Stimulated activated CD8-positive, alpha-beta memory T cell treated with anti-CD3 and anti-CD28 coated beads, Interleukin-12 subunit alpha, Interleukin-12 subunit beta, amount 100 ng/mL, for 1 hour (primary cell): ENCODE measurements at places on chromosomes 16 and 17.
A peak's percentile ranks its signal among the peaks of the same experiment; 100 is the strongest.

- no peak for DNase-seq
Measured at GRCh38 chr16:59164461-59164860, 430.3 kb upstream of the GOT2 start.

DNA sequence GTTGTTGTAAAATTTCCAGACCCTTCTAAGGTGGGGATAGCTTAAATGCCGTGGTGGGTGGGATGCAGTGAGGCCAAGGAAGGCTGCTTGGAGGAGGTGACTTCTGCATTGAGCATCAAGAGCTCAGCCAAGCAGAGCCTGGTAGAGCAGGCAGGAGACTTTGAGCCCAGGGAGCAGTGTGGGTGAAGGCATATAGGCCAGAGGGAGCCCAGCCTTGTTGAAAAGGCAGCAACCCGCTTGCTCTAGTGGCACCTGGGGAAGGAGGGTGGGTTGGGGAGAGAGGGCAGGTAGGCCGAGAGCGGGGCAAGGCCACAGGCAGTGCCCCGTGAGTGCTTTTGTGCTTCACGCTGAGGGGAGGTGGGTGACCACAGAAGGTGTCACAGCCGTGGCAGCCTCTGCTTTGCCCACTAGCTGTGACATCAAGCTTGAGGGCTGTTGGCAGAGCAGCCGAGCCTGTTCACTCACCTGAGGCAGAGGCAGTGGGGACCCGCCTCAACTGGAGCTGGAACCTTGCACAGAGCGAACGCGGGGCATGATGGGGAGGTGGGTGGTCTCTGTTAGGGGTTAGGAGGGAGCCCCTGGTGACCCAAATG lies 56.1 kb downstream of the IRF8 start:
- no peak for DNase-seq

GRCh38 chr16:78906135-78906534 lies 694.4 kb downstream of the MAF start:
- DNase-seq: no peak

- no peak for DNase-seq
Measured at GRCh38 chr17:13572581-13572980, 29.1 kb downstream of the HS3ST3A1 start.

- no peak for DNase-seq
Measured at GRCh38 chr17:82587234-82588086, 60.8 kb downstream of the WDR45B start.

GRCh38 chr16:57013902-57014301 lies 24.5 kb downstream of the NLRC5 start:
- DNase-seq: no peak

GRCh38 chr16:66152823-66153393 lies 213.6 kb upstream of the CDH5 start:
- DNase-seq: no peak

DNA sequence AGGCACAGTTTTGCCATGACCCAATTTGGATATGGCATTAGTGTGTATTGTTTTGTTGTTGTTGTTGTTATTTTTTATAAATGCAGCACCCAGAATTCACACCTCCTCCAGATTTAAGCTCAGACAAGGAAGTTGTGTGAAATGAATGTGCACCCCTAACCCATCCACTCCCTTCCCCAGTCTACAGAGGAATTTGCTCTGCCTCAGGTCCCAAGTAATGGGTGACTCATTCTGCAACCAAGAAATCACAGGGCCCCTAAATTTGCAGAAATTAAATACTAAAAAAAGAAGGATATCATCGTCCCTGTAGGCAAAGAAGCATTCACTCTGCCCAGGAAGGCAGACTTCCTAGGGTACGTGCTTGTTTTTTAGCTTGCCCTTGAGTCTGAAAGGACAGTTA lies 62.3 kb downstream of the CLEC16A start:
- no peak for DNase-seq

DNA sequence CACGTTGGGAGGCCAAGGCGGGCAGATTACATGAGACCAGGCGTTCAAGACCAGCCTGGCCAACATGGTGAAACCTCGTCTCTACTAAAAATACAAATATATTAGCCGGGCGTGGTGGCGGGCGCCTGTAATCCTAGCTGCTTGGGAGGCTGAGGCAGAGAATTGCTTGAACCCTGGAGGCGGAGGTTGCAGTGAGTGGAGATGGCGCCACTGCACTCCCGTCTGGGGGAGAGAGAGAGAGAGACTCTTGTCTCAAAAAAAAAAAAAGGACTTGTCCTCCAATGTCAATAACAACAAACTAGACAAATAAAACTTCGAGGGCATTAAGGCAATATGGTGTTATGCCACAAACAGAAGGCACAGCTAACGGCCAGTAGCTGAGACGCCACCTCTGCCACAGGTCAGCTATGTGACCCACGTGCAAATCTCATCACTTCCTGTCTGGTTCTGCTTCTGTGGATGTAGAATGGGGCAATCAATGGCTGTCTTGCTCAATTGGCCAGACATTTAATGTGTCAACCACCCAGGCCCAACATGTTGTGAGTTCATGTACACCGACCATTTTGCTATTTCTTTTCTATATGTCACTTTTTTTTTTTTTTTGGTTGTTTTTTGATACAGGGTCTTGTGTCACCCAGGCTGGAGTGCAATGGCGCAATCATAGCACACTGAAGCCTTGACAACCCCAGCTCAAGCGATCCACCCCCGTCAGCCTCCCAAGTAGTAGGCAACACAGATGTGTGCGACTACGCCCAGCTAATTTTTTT lies 834 bp upstream of the TXNDC11 start:
- DNase-seq: no peak

DNA sequence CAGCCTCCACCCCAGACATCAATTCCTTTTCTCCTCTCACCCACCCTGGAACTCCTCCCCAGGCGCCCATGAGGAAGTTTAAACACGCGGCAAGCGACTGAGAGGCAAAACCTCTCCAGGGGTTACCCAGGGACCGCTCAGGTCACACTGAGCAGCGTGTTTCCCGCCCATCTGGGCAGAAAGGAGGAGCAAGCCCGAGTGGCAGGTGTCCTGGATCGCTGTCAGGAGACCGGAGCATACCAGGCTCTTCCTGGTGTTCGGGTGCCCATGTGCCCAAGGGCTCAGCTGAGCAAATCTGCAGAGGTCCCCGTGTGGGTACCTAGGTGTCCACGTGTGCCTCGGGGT lies 491 bp downstream of the SLC25A19 start:
- DNase-seq: no peak

DNA sequence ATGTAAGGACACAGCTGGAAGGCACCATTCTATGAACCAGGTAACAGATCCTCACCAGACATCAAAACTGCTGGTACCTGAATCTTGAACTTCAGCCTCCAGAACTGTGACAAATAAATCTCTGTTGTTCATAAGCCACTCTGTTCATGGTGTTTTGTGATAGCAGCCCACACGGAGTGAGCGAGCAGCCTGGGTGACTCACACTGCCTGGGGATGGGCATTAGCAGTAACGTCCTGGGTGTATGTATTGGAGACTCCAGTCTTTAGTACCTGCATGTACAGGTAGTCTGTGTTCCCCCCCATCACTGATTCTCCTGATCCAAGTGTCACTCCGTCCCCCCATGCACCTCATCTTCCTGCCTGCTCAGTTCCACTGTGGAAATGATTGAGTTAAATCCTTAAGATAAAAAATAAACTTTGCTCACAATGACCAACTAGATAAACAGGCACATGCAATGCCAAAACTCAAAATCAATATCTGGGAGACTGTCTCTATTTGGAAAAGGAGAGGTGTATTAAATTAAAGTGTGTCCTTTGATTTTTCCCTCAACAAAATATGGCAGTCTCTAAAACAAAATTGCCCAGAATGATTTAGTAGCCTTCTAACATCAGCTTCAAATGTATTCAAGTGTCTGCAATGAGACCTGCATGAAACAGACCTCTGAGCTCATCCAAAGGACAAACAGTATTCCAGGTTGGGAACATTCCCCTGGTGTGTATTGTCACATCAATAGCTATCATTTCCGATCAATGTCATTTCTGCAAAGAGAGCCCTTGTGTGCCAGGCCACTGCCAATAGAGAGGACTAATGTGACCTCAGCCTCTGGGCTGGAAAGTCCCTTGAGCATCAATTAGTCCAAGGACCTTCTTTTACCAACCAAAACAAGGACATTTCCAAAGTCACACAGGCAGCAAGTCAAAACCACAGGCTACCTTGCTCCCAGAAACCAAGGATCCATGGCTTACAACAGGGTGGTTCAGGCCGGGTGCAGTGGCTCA lies 12.2 kb upstream of the VAT1L start:
- no peak for DNase-seq

- no peak for DNase-seq
Measured at GRCh38 chr16:26012376-26012775, 320.6 kb downstream of the HS3ST4 start.

DNA sequence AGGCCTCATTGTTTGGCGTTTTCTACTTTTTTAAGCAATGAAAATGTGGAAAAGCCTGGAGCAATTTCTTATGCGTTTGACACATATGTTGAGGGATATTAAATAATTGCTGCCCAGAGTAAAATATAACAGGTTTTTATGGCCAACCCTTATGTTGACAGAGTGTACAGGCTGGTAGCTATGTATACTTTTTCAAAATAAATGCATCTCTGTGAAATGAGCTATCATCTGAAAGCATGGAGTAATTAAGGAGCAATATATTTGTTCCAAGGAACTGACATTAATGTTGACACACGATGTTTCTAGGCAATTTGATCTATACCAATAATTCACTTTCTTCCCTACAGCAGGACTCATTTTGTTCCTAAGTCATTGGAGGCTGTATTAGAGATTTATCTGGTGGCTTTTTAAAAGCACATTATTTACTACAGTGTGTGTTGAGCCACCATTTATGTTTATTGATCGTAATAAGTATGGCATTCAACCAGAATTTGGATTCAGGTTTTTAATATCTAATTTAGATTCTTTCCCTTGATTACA lies 11.9 kb upstream of the KRT20 start:
- DNase-seq: no peak

GRCh38 chr17:49676276-49676868 lies 1.5 kb downstream of the SPOP start:
- peak; percentile 8 for DNase-seq

DNA sequence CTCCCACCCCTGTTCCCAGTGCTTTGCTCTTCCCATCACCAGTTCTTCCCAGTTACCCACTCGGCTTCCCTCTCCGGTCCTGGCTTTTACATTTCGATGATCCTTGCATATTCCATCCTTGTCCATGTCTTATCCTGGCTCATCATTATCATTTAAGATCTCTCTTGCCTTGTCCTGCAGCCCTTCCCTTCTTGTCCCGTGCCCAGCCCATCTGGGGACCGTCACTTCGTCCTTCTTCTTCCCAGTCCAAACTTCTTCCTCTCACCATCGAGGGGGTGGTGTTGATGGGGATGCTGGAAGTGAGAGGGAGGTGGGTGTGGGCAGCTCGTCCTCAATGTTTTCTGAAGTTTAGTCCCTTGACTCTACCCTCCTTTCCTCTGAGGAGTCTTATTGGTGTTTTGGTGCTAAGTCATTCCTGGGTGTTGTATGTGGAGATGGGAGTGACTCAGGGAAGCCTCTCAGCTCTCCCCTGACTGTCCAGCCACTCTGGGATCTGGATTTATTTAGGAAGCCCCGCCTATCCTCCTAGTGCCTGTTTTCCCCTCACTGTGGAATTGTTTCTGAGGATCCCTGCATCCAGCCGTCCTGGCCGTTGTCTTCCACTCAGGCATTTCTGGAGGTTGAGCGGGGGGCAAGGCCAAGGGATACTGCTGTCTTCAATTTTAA lies 975 bp downstream of the SNX29 start:
- DNase-seq: no peak

GRCh38 chr16:15034266-15035162 lies 21.4 kb downstream of the NTAN1 start:
- DNase-seq: no peak

DNA sequence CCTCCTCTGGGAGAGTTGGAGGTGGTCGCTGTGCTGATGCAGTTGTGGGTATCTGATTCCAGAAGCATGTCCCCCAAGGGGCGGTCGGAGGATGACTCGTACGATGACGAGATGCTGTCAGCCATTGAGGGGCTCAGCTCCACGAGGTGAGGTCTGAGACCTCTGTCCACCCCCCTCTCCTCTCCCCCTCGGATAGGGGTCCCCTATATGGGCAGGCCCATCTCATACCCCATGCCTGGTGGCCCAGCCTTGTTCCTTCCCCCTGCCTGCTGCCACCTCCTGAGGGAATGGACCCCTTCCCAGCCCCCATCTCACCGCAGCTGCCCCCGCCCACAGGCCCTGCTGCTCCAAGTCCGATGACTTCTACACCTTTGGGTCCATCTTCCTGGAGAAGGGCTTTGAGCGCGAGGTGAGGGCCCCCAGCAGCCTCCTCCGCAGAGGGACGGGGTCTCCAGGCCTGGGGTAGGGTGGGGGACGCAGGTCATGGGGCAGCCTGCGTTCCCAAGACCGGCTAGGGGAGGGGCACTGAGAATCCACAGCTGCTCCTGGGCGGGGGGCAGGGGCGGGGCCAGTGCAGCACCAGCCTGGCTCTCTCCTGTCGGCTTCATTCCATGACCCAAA lies 39.2 kb downstream of the ADCY7 start:
- no peak for DNase-seq

- no peak for DNase-seq
Measured at GRCh38 chr16:79217375-79218011, 383.0 kb downstream of the MAF start.

DNA sequence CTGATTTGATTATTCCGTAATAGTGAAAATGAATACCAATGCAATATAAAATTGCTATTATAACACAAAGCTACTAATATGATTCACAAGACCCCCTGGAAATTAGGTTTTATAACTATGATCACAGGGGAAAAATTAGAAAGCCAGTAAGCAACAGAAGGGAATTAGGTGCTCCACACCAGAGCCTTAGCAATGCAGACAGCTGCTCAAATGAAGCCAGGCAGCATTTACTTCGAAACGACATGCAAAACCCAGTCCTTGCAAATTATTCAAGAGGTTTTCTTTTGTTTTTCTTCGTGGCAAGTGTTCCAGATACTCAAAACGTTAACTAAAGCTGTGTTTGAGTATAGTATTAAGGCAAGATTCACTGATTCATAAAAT lies 47.9 kb downstream of the TOX3 start:
- no peak for DNase-seq

- no peak for DNase-seq
Measured at GRCh38 chr17:64240741-64241347, 22.2 kb downstream of the TEX2 start.

DNA sequence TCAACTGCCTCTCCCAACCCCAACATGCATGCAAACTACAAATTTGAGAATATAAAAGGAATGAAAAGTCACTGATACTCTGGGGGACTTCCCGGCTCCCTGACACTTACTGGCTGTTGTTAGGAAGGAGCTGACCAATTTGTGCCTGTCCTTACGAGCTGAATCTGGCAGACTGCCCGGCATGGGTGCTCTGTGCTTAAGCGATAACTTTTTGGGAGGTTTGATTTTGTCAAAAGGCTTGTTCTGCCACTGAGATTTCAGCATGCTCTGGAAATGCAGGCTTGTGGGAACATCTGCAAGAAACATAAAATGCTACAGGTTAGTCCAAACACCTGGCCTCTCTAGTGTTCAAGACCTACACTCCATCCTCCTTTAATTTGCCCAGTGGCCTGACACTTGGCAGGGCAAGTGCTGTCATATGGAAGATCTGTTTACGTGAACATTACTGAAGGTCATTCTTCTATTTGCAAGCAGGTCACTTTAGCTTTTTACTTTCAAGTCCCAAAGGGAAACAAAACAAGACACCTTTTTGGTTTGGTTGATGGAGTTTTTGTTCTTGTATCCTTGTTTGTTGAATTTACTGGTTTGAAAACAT lies 40.6 kb downstream of the STH start:
- no peak for DNase-seq

GRCh38 chr17:76368545-76368944 lies 14.8 kb upstream of the PRPSAP1 start:
- no peak for DNase-seq
